Transverse colon (tissue), 4 donors: ENCODE measurements at places on chromosomes 11 and 22. TPM values are rescaled to one million over a fixed set of nuclear protein-coding genes. Genes with fewer than 3 reads are reported as not detected.

- DNase-seq = peak; percentile 89
Measured at GRCh38 chr11:64848826-64849597, 4.6 kb upstream of the CDC42BPG start.

GRCh38 chr22:43094085-43094484 is 4.9 kb upstream of the TTLL1 start:
- peak; percentile 62 for DNase-seq

- DNase-seq = no peak
Measured at GRCh38 chr11:5621580-5621979, 3.2 kb upstream of the TRIM34 start.

DNA sequence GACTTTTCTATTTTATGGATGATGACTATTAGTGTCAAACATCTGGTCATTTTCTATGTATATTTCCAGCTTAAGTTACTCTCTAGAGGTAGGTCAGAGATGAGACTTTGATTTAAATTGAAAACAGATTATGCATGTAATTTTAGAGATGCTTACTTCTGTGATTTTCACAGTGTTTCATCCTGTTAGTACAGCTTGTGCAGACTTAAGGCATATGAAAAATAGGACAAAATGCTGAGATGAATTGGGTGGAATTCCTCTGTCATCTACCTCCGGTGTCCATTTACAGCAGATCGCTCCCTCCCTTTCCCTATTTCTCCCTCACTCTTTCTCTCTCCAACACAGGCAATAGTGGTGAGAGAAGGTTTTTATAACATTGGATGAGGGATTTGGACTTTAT is 14.1 kb downstream of the JAM3 start:
- DNase-seq = no peak

Gene APOBEC3H
- total RNA-seq = not detected

Gene SLC7A4
- total RNA-seq = 4.1 TPM

GRCh38 chr22:23163665-23164064 is 16.6 kb upstream of the BCR start:
- DNase-seq = peak; percentile 64

Gene OTOG
- not detected for total RNA-seq

DNA sequence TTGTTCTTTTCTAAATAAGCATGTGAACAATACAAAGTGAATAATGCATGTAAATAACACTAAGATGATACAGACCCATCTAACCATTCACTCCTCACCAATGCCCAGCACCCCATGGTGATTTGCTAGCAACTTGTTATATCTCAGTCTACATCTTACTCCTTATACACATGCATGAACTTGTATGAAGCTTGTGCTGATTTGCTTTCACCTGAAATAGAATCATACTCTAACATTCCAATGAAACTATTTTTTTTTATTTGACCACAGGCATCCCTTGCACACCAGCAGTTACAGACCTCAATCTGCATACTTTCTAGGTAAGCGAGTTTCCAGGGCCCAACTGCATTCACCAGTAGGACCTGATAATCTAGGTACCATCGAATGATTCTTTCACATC is 873.6 kb downstream of the OPCML start:
- no peak for DNase-seq

DNA sequence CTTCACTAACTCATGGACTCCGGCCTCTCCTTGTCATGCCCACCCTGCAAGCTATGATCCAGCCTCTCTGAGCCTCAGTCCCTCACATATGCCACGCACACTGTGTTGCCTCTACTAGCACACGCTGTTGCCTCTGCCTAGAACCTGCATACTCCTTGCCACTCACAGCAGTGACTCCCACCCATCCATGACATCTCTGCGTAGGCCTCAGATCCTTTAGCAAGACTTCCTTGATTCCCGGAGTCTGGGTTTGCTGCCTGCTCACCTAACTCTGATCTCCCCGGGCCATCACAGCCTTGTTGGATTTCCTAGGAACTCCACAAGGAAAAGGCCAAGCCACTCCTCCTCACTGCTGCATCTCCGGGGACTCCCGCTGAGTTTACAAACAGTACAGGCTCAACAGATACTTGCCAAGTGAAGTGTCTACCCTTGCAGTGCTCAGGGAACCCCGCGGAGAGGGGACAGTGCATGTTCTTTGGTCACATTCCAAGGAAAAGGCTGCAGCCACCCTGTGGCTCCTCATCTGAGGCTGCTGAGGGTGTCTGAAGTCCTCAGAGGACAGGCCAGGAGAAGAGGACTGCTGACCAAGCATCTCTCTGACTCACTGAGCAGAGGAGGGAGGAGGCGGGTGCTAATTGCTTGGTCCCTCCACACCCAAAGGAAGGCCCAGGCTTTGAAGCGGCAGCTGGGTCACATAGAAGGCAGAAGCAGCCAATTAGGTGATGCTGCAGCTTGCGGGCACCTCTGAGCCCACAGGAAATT is 42.4 kb upstream of the NAV2 start:
- no peak for DNase-seq

DNA sequence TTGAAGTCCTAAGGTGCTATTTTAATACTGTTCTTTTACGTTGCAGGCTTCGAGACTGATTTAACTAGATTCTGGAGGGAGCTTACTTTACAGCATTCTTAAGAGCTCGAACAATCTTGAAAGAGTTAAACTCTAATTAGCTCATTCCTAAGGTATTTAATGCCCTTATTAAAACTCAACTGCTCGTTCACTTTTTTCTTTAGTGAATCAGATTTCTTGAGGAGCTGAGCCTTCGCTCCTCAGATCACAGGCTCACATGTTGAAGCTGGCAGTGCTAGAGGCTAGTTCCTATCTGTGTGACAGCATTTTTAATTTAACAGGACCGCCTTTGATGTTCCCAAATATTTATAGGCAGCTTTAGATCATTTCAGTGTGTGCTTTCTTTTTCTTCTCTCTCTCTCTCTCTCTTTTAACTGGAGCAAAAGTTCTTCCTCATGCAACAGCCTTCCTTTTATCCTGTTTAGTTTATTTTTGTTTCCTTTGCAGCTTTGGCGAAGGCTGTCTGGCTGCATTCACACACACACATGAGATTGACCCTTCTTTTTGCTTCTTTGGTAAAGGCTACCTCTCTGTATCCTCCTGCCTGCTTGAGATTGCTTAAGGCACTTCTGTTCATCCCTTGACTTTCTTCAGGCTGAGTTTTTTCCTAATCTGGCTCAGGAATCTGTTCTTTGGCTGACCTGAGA is 21.0 kb downstream of the ZNRF3 start:
- no peak for DNase-seq

DNA sequence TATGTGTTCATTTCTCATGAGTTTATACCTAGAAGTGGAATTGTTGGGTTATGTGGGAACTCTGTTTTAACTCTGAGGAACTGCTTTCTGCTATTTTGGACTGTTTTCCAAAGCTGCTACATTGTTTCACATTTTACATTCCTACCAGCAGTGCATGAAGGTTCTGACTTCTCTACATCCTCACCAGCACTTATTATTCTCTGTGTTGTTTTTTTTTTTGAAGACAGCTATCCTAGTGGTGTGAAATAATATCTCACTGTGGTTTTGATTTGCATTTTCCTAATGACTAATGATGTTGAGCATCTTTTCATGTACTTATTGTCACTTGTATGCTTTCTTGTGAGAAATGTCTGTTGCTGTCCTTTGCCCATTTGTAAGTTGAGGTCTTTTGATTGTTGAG is 169.9 kb downstream of the COMMD9 start:
- no peak for DNase-seq

GRCh38 chr11:28976801-28977145 is 868.6 kb downstream of the METTL15 start:
- no peak for DNase-seq

Gene FOLR2
- total RNA-seq = 16.1 TPM

- DNase-seq = no peak
Measured at GRCh38 chr22:39917776-39918495, 17.1 kb downstream of the GRAP2 start.

DNA sequence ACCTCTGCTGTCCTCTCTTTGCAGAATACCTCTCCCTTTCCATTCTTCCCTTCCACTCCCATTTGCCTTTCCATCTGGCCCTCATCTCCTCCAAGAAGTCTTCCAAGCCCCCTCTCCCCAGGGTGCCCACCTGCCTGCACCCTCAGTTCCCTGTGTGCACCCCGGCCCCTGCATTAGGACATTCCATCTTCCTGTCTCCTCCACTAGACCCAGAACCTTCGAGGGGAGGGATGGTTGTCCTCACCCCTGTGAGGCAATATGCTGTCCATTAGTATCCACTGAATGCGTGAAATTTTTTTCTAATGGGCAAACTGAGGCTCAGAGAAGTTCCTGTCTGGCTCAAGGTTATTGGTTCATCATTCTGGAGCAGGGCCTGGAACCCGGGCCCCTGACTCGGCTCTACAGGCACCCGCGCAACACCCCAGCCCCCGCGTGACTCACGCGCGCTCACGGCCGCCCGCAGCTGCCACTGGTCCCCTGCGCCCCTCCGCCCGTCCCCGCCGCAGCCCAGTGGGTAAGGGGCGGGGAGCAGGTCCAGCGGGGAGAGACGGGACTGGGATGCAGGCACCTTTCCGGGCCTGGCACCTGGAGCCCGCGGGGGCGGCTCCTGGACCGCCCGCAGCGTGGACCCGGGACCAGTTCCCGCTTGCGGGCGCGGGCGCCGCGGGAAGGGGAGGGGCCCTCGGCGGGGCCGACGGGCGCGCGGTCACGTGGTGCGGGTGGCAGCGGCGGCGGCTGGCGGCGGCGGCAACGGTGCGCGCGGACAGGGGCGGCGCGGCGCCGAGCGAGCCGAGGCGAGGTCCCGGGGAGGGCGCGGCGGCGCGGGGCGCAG is 7.0 kb downstream of the SEPTIN3 start:
- DNase-seq = peak; percentile 47

Gene CCDC15
- not detected for total RNA-seq

DNA sequence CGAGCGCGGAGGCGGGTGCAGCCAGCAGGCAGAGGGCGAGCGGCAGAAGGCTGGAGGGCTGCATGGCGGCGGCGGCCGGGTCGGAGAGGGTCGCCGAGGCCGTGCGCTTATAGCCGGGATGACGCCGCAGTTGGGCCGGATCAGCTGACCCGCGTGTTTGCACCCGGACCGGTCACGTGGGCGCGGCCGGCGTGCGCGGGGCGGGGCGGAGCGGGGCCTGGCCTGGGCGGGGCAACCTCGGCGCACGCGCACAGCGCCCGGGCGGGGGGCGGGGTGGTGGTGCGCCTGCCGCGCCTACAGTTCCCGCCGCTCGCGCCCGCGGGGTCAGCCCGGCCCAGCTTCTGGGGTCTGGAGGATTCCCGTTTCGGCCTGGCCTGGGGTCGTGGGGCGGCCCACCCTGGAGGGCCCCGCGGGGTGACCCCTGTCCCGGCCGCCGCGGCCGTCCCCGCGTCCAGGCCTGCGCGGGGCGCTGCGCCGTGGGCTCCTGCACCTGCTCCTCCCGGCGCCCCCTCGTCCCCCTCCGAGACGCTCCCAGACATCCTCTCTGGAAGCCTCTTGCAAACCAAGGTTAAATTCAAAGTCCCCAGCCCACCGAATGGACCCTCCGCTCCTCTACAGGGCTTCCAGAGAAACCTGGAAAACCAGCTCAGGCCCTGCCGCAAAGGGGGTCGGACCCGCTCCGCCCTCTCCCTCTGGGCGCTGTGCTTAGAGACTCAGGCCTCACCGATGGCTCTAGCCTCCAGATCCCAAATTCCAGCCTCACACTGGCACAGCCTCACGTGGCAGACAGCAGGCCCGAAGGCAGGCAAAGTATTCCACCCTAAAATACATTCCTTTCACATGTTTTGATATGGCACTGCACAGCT is at the start of gene CTSD:
Gene CTSD (minus strand): TSS at position 132 of the 866 bp plus-strand sequence. CDS start 68 bp downstream, at position 64.
- DNase-seq = peak; percentile 93

DNA sequence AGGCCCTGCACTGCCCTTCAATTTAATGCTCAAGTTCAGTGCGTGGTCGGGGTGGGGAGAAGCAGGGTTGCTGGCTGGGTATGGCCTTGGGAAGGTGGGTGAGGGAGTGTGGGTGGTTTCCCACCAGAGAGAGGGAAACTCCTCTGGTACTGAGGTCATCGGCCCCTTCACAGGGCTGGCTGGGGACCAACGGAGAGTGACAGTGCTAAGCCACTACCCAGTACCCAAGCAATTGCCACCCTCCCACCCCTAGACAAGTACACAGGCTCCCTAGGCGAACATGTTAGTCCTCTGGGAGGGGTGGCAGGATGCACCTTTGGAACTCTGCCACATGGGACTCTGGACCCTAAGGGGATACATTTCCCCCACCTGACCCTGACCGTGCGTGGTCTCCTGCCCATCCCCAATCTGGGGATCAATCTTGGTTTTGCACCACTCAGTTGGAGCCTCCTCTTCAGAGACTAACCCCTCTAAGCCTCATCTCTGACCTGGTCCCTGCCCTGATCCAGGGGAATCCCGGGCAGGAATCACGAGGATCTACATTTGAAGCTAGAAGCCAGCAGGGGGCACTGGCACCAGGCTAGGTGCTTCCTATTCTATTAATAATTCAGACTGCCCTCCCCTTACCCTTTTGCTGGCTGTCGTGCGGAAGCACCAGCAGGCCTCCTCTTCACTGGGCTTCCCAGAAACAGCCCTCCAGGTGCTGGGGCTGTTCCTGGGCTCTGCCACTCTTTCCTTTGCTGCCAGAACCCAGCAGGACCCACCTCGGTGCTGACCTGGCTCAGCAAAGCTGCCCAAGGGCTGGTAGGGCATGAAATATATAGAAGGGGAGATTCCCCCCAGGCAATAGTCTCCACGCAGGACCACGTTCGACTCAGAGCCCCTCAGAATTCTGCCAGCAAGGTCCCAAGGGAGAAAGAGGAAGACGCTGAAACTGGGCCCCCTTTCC is 377.7 kb downstream of the TENM4 start:
- DNase-seq = no peak

Gene FAM227A
- total RNA-seq = 0.20 TPM

- DNase-seq = no peak
Measured at GRCh38 chr11:67577951-67578350, 5.7 kb upstream of the GSTP1 start.

- no peak for DNase-seq
Measured at GRCh38 chr11:60910711-60911380, 3.1 kb upstream of the TMEM109 start.

Gene CERK
- 57.5 TPM for total RNA-seq

DNA sequence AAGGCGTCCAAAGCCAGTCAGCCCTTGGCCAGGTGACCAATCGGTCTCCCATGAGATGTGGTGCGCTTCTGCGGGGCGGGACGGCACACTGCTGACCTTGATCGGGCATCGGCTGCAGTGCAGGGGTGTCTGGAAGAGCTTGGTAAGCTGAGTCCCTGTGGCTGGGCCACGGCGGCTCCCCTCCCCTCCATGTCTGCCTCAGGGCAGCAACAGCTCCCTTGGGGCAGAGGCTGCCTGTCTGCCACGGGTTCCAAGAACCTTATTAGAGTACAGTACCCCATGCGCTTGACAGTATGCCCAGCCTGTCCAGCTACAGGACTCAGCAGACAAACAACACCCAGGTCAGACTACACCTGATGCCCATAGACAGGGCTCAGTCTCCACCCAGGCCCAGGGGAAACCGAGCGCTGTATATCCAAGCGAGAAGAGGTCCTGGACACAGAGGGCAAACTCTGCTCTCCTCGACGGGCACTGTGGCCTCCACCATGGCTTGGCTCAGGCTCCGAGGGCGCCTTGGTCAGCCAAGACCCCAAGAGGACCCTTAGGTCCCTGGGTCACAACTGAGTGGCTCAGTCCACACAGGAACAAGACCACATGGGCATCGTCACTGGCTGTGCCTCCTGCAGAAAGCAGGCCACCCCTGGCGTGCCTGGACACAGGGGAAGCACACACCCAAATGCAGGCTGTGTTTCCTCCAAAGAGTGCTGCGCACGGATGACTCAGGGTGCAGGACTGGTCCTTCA is 18.9 kb downstream of the TSPAN32 start:
- no peak for DNase-seq
